ENCODE measurements at places on chromosomes 4 and X. TPM values are rescaled to one million over a fixed set of nuclear protein-coding genes. Genes with fewer than 3 reads are reported as not detected.
A peak's percentile ranks its signal among the peaks of the same experiment; 100 is the strongest.

DNA sequence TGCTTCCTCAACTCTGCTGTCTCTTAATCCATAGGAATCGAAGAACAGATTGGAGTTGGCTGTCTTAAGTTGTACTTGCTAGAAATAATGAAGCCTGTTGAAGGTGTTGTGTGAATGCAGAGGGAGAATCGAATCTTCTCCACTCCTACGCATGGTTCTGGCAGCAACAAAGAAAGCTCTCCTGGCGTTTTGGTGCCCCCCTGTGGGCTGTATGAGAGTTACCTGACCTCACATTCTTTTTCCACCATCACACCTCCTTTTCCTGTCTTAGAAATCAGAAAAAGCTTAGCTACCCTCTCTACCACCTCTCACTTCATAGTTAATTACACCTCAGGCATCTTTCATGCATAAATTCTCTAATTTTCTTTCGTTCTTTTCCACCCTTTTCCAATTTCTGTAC is 16.3 kb downstream of the KLF8 start:
- DNase-seq, result no peak

DNA sequence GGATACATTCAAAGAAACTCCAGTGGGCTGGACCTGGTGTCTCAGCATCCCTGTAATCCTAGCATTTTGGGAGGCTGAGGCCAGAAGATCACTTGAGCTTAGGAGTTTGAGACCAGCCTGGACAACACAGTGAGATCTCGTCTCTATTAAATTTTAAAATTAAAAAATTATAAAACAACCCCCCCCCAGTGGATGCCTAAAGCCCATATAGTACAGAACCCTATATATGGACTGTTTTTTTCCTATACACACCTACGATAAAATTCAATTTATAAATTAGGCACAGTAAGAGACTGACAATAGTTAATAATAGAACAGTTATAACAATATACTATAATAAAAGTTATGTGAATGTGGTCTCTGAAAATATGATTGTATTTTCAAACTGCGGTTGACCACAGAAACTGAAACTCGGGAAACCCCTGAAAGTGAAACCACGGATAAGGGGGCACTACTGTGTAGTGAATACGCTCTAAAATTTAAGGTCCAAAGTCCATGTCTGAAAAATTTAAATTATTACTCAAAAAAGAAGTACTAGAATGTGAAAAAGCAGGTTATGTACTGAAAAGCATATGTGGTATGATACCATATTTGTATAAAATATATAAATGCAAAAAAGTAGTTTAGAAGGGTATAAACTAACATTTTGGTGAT is 2.0 kb downstream of the SMIM14 start:
- no peak for DNase-seq

DNA sequence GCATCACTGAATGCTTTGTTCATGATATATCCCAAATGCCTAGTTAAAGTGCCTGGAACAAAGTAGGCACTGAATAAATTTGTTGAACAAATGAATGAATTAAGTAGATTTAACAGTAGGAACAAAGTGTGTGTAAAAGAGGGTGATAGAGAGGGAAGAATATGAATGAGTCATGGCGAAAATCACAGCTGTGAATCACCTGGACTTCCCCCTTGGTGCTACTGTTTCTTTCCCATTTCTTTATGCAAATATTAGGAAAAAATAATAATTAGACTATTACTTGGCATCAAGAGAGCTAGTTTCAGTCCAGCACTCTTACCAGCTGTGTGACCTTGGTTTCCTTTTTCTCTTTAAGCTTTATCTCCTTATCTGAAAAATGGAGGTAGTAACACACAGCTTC is 9.2 kb downstream of the SPIN3 start:
- no peak for DNase-seq

GRCh38 chr4:55768291-55768690 is 51.3 kb upstream of the EXOC1L start:
- DNase-seq, result no peak

- DNase-seq, result peak; percentile 82
Measured at GRCh38 chrX:150772150-150772970, 79.2 kb downstream of the MTMR1 start.

- peak; percentile 78 for DNase-seq
Measured at GRCh38 chrX:115233497-115234455, at the start of gene LRCH2. Gene LRCH2, minus strand, starts transcription at chrX:115234096. Its CDS starts 55 bp downstream, at chrX:115234041.

DNA sequence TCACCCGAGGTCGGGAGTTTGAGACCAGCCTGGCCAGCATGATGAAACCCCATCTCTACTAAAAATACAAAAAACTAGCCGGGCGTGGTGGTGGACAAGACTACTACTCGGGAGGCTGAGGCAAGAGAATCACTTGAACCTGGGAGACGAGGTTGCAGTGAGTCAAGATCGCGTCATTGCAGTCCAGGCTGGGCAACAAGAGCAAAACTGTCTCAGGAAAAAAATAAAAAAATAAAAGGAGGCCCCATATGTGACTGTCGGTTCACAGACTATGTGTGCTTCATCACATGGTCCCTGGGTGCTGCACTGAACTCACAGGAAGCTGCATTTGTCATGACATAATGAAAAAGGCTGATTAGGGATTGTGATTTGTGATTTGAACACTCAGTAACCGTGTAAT is 6.4 kb downstream of the TRIML1 start:
- no peak for DNase-seq

- peak; percentile 74 for DNase-seq
Measured at GRCh38 chrX:69153060-69153730, 12.1 kb downstream of the PJA1 start.

GRCh38 chr4:95548738-95549245 is at the start of gene UNC5C:
Gene UNC5C, minus strand, starts transcription at chr4:95548973.
- peak; percentile 83 for DNase-seq

GRCh38 chr4:53788011-53788410 is 196.7 kb upstream of the LNX1 start:
- no peak for DNase-seq

GRCh38 chrX:8726031-8726652 is 5.8 kb downstream of the ANOS1 start:
- no peak for DNase-seq

GRCh38 chr4:53788621-53789020 is 197.3 kb upstream of the LNX1 start:
- no peak for DNase-seq

GRCh38 chr4:183522821-183523220 is 18.0 kb downstream of the ING2 start:
- DNase-seq, result no peak

DNA sequence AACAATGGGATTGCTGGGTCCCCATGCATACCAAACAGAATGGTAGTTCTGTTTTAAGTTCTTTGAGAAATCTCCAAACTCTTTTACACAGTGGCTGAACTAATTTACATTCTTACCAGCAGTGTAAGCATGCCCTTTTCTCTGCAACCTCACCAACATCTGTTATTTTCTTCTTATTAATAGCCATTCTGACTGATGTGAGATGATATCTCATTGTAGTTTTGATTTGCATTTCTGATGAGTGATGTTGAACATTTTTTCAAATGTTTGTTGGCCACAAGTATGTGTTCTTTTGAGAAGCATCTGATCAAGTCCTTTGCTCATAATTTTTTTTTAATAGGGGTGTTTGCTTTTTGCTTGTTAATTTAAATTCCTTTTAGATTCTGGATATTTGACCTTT is 41.2 kb upstream of the ZMAT1 start:
- no peak for DNase-seq

DNA sequence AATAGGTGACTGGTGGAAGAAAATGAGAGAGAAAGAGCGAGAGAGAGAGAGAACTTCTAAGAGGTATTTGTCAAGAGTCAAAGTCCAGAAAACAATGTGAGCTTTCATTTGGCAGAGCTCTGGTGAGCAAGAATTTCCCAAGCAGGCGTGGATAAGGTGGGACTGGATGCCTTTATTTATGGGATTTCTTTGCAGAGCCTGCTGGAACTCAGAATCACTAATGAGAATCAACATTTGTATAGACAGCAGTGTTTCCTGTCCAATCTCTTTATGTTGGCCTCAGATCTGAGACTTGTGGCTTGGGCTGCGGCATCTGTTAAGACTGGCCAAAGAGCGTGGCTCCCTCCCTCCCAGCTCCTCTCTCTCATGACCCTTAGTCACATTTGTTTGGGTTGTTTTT is 67.9 kb upstream of the TBL1X start:
- DNase-seq, result no peak

DNA sequence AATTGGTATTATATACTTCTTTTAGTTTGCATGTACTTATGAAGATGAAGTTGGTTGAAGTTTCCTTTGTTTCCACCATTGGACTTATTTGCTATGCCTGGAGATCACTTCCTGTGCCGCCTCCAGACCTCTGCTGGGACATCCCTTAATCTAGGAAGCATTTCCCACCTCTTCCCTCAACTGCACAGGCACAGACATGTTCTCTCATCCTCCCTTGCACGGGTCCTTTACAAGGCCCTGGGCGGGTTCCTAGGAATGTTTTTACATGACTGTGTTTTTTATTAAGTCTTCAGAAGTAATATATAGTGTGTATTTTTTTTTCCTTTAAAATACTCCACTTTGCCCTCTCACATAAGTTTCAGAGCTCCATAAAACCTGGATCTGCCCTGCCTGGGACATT is 51.0 kb downstream of the TMEM131L start:
- no peak for DNase-seq

GRCh38 chr4:14449308-14449707 is 553.0 kb upstream of the CPEB2 start:
- no peak for DNase-seq

DNA sequence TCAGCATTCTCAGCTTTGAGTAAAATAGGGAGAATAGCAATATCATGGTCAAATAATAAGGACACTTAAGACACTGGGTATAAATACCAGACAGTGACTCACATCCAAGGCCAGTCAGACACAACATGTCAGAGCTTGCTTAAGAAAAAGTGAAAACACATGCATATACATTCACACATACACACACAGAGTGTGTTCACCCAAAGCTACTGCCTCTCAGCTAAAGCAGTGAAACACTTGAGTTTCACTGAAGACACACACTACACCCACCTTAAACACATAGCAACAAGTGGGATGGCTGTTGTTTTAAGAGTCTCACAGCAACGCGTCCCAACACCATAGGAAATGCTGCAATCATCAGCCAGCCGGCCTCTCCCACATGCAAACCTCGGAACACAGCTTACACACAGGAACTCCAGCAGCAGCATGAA is 14.4 kb downstream of the SHROOM4 start:
- no peak for DNase-seq

DNA sequence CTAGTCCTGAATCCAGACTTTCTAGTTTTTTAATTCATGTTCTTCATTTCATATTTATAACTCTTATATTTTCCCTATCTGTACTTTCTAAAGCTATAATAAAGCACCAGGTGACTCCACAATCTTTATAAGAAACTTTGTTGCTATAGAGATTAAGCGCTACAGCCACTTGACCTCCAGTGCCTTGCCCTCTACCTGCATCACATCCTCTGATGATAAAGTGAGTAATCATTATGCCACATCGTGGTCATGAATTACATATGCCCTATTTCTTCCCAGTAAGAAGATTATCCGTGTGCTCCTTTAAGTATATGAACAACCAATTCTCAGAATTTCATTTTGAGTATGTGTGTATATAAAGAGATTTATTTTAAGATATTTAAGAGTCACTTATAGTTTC is 6.8 kb upstream of the DYNLT3 start:
- no peak for DNase-seq

DNA sequence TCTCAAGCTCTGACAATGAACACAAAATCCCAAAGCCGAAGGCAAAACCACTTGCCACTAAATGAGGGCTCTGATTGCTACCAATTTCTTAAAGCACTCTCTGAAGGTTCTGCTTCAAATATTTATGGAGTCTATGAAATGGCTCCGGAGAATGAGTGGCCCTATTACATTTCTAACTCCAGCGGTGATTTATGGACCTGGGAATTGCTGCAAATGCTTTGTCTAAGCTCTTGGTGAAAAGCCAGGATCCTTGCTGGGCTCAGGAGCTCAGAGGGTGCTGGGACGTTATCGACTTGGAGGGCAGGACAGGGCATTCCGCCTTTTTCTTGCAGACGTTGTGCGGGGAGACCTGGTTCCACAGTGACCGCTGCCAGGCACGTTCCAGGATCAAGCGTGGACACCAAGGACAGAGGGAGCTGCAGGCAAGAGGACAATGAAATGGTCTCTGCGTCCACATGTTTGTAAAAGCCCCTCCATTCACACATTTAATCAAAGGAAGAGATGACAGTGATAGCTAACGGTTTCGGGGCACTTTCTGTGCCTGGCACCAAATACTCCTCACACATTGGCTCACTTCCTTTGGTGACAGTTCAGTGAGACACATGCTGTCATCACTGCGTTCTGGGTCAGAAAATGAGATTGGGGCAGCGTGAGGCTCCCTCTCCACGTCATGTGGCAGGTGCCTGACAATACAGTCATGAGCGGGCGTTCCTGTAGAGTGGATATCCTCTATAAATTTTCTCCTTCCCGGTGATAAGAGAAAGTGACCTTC is 58.8 kb downstream of the C4orf50 start:
- DNase-seq, result no peak

GRCh38 chr4:165625281-165625680 is 246.5 kb downstream of the CPE start:
- no peak for DNase-seq

GRCh38 chrX:21700967-21701366 is 42.8 kb upstream of the KLHL34 start:
- no peak for DNase-seq

DNA sequence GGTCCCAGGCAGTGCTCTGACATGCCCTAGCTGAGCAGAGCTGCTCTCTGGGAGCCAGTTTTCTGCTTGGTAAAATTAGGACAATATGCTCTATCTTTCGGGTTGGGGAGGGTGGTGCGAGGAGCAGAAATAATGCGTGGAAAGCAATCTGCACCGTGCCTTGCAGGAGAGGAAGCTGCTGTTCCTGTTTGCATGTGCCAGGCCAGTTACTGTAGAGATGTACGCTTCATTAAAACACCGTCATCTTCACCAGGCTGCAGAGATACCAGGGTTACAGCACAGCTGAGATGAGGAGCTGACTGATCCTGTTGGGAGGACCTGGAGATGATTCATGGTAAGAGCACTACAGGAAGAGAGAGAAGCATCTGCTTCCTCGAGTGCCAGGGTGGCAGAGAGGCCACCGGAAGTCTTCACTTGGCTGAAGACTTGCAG is 29.5 kb upstream of the IRF2 start:
- DNase-seq, result no peak

GRCh38 chrX:130418066-130418465 is 16.3 kb downstream of the RBMX2 start:
- DNase-seq, result no peak

DNA sequence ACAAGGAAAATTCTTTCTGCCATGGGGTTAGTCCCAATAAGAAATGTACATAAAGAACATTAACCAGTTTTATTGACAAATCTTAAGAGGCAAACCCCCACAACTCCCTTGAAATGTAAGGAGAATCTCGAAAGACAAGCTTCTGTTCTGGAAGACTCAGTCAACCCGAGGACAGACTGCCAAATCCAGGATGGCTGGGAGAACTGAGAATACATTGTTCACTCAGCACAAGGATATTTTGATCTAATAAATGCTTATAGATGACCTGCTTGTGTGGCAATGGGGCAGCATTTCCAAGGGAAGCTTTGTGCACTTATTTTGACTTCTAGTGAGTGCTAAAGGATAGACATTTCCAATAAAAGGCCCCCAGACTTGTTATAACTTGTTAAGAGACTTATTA is 280.4 kb downstream of the DHX15 start:
- no peak for DNase-seq

The TNIP3 gene
- total RNA-seq, result 0.24 TPM

The ATP1B4 gene
- total RNA-seq, result not detected

The BCORL1 gene
- 20.9 TPM for total RNA-seq

The CABS1 gene
- total RNA-seq, result 0.19 TPM

The DMP1 gene
- total RNA-seq, result not detected

The TRAM1L1 gene
- 8.9 TPM for total RNA-seq

The USP38 gene
- total RNA-seq, result 23.8 TPM

The SPANXD gene
- not detected for total RNA-seq

The TRIML2 gene
- 3.4 TPM for total RNA-seq

The JAKMIP1 gene
- 0.89 TPM for total RNA-seq

The ATP6AP1 gene
- 105 TPM for total RNA-seq

The PCDH7 gene
- 95.9 TPM for total RNA-seq

The LRBA gene
- 64.5 TPM for total RNA-seq
